ENCODE measurements at places on chromosomes 3 and 15.

- peak; percentile 33 for DNase-seq
These were observed 106.3 kb downstream of the ZBTB20 start for GRCh38 chr3:115040673-115041286.

- peak; percentile 3 for DNase-seq
These were observed 90.6 kb downstream of the TNFAIP8L3 start for GRCh38 chr15:51004103-51004551.

- DNase-seq: no peak
These were observed 53.7 kb downstream of the NKIRAS1 start for GRCh38 chr3:23863060-23863459.

DNA sequence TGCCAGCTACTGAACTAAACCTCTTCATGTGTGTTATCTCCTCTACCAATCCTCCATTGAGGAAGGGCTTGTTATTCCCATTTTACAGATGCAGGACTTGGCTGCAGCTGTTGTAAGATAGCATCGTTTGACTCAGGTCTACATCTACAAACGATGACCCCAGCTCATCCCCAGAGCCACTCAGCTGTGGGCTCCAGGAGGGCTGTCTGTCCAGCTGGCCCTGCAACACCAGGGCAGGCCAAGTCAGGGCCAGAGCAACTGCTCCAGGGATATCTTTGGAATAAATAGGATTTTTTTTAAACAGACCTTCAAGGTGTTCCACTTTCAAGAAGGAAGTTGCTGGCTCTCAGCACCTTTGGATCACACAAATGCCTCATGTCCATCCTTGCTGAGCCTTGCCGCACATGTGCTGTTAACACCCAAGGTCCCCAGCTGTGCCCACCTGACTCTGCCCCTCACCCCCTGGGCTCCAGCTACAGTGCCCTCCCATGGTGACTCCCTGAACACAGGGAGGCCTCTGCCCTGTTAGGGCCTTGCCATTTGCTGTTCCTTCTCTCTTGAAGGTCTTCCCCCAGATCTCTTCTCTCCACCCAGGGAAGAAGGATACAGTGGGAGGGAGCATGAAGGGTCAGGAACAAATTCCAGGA lies 31.0 kb downstream of the ALDH1L1 start:
- no peak for DNase-seq

- no peak for DNase-seq
These were observed 45.7 kb downstream of the EIF2AK4 start for GRCh38 chr15:39979606-39980005.

- no peak for DNase-seq
These were observed 936 bp downstream of the KIF7 start for GRCh38 chr15:89654301-89654761.

- DNase-seq: no peak
These were observed 182.7 kb downstream of the MEX3B start for GRCh38 chr15:81863162-81863561.

GRCh38 chr3:28173836-28174235 lies 67.6 kb upstream of the CMC1 start:
- no peak for DNase-seq

DNA sequence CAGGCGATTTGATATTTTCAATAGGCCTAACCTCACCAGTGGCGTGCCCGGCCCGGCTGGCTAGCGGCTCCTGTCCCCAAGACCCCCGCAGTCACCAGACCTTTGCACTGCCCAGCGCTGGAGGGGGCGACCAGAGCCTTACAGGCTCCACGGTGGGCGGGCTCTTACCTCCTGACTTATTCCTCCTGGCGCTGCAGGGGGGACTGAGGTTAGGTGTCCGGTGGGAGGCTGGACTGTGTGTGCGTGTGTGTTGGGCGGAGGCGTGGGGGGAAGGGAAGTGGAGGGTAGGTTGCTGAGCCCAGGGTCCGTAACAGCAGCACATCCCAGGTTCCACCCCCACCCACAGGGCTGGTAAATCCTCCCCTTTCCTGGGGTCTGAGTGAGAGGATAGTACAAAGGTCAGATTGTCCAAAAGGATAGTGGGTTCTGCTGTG lies 27.5 kb upstream of the THRB start:
- DNase-seq: peak; percentile 22

DNA sequence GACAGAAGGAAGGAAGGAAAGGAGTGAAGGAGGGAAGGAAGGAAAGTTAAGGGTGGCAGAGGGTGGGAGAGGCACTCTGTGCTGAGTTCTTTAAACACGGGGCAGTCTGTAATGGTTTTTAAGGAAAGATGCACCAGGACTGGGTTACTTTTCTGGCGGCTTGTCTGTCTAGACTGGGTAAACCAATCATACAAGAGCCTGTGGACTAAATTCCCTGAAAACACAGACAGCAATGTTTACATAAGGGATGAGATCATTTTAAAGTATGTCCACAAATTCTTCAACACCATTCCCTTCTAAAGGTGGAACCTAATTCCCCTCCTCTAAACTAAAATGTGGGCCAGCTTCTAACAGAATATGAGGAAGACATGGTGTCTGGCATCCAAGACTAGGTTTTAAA lies 235.5 kb upstream of the IGF1R start:
- no peak for DNase-seq

GRCh38 chr3:60829058-60829457 lies 422.2 kb downstream of the FHIT start:
- no peak for DNase-seq

DNA sequence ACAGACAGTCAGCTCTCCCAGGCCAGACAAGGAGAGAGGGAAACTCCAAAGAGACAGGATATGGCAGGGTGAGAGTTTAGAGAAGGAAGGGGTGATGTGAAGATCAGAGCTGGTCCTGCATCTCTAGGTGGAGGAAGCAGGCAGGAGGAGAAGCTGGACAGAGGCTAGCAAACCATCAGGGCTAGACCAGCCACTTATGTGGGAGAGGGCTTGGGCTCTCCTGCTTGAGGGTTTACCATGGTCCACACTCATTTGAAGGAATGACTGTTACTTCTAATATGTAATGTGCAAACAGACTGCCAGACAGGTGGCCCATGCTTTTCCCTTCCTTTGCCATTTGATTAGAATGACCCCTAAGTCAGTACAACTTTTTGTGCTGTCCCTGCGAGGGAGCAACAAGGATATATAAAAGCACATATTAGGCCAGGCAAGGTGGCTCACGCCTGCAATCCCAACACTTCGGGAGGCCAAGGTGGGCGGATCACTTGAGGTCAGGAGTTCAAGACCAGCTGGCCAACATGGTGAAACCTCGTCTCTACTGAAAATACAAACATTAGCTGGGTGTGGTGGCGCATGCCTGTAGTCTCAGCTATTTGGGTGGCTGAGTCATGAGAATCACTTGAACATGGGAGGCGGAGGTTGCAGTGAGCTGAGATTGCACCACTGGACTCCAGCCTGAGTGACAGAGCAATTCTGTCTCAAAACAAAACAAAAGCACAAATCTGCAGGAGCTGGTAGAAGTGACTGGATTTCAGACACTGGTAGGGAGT lies 41.0 kb upstream of the MANF start:
- no peak for DNase-seq

DNA sequence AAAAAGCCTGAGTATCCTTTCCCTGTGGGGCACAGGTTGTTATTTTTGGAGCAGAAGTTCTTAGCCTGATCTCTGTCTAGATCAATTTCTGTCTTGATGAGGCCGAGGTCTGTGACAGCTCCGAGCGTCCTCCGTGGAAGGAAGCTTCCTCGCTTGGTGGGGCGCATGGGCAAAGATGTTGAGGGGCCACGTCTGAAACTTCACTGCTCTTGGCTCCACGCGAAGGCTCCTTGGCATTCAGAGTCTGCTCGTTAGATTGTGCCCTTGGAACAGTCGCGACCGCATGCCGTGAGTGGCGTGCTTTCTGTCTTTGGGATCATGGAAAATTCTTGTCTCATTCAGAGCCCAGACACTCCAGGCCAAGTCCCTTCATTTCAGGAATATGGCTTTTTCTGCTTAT lies 13.7 kb downstream of the GRK7 start:
- DNase-seq: no peak

DNA sequence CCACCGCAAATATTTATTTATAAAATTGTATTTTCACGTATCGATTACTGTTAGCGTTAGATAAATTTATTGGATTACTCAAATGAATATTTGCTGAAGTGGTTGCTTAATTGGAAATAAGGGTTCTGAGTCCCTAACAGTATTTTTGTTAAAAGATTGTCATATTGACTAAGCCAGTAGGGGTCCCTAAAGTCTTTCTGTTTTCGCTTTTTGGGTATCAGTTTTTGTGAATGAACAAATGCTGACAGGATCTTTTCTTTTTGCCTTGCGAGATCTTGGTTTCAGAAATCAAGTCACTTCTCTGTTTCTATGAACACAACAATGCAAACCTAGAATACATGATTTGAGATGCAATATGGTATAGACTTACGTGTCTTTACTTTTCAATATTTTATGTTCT lies 7.1 kb downstream of the RAD51 start:
- no peak for DNase-seq

GRCh38 chr15:89998141-89998661 lies 2.9 kb upstream of the ZNF710 start:
- DNase-seq: peak; percentile 67

DNA sequence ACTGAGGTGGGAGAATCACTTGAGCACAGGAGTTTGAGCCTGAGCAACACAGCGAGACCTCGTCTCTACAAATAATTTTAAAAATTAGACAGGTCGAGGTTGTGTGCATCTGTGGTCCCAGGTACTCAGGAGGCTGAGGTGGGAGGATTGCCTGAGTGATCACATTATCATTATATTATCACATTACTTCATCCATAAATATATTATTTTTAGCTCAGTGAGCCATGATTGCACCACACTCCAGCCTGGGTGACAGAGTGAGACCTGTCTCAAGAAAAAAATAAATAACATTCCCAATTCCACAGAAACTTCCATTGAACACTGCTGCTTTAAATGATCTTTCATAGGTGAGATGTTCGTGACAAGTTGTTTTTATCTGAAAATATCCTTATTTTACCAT lies 21.8 kb downstream of the GABPB1 start:
- DNase-seq: no peak

DNA sequence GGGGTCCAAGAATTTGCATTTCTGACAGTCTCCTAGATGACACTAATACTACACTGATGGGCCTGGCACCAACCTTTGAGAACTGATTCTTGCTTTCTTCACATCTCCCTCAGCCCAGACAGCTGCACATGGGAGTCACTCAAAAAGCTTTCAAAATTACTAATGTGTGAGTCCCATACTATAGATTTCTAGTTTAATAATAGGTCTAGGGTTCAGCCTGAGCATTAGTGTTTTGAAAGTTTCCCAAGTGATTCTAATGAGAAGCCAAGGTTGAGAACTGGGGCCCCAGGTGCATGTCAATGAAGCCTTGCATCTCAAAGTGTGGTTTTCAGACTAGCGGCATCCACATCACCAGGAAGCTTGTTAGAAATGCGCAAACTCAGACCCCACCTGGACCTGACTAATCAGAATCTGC lies 159.9 kb upstream of the CMC1 start:
- no peak for DNase-seq

- DNase-seq: no peak
These were observed 632 bp downstream of the CTSH start for GRCh38 chr15:78944202-78944625.

DNA sequence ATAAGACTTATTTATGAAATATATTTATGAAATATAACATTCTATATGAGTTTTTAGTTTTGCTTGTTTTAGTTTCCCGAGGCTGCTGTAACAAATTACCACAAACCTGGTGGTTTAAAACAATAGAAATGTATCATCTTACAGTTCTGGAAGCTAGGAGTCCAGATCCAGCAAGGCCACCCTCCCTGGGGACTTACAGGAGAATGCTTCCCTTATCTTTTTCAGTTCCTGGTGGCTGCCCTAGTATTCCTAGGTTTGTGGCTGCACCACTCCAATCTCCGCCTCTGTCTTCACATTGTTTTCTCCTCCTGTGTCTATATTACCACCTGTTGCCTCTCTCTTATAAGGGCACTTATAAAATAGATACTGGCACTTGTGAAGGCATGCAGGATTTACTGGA lies 877.8 kb downstream of the TUSC7 start:
- peak; percentile 80 for DNase-seq

GRCh38 chr15:68279779-68280753 lies 2.5 kb downstream of the FEM1B start:
- DNase-seq: no peak

GRCh38 chr3:138460536-138461205 lies 26.3 kb downstream of the ESYT3 start:
- no peak for DNase-seq

DNA sequence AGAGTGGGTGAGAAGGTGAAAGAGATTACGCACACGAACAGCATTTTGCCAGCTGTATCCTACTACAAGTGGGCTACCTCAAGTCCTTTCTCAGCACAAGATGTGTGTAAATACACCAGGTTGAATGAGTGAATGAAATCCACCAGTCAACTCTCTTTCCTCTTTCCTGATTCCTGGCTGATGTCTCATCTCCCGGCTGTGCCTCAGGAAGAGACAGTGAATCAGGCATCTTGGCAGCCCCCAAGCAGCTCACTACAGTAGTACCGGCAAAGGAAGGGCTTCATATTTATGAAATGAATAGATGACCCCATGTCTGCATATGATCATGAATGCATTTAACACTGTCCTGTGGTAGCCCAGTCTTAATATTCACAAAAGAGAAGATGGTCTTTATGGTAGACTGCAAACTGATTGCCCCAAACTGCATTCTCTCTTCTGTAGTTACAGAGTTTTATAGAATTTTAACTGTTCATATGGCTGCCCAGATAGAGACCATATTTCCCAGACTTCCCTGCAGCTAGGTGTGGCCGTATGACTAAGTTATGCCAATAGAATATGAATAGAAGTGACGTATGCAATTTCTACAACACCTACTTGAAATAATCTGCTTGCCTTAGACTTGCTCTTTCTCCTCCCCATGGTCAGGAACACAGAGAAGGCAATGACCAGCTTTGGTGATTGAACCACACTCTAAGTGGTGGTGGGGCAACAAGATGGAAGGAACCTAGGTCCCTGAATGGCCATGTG lies 22.7 kb downstream of the MGLL start:
- no peak for DNase-seq

- no peak for DNase-seq
These were observed 202.7 kb upstream of the LRIG1 start for GRCh38 chr3:66703501-66703900.

DNA sequence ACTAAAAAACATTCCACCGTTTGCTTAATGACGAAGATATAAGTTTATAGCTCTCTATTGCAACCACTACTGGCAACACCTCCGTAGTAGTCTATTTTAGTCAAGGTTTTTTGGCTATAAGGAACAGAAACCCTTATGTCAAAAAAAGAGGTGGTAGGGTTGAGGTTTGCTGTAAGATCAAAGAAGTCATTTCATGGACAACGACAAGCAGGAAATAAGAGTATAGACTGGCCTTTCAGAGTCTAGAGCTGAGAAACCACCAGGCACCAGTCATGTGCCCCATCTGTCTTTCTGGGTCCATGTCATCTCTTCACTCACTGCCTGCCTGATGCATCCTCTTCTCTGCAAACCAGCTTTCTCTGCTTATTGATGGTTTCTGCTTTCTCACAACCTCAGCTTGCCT lies 42.7 kb downstream of the THBS1 start:
- no peak for DNase-seq

GRCh38 chr15:63915209-63915872 lies 81.6 kb upstream of the HERC1 start:
- peak; percentile 57 for DNase-seq

DNA sequence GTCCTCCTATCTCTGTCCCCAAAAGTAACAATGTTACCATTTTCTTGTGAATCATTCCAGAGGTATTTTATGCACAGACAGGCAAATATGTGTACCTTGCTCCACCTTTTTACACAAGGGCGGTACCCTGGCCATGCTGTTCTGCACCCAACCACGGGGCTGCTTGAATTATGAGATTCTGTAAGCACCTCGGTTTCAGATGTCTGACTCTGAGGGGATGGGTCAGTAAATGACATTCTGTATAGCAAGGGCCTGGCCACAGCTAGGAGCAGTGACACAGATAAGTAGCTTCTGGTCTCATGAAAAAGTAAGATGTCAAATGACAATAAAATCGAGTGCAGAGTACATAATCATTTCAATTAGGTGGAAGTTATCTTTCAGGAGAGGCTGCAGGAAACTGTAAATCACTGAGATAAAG lies 30.4 kb upstream of the FLNB start:
- peak; percentile 25 for DNase-seq

Measured in NCI-H1417 (cell line).